ENCODE measurements at places on chromosomes 3 and 15.

DNA sequence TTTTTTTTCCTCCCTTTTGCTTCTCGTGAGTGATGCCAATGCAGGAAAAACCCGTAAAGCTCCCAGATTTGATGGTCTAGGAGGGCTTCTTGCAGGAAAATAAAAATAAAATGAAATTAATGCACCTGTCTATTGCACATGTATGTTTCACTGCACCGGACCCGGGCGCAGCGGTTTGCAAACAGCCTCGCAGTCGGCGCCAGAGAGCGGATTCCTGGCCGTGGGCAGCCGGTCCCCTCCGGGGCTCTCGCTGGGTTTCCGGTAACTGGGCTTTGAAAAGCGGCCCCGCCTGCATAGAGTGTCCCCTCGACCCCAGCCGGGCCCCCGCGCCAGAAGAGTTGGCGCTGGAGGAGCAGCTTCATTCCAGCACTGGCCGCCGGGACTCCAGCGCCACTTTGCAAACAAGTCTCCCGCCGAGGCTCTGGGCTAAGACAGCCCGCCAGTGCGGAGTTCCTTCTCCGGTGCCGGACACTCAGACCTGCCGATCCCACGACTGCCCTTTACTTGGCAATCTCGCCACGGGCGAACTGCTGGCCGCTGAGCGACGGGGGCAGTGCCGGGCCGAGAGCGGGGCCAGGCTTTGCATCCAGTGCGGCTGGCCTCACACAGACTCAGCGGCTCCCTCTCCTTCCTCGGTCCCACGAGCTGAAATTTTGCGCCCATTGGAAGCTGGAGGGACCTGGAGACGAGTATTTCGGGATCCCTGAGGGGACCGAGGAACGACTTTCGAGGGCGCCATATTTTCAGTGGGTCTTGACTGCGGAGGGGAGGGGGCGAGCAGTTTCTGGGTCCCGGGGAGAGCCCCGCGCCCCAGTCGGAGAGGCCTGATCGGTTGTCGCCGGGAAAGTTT is 225.9 kb upstream of the C2CD4B start:
- DNase-seq = peak; percentile 21

DNA sequence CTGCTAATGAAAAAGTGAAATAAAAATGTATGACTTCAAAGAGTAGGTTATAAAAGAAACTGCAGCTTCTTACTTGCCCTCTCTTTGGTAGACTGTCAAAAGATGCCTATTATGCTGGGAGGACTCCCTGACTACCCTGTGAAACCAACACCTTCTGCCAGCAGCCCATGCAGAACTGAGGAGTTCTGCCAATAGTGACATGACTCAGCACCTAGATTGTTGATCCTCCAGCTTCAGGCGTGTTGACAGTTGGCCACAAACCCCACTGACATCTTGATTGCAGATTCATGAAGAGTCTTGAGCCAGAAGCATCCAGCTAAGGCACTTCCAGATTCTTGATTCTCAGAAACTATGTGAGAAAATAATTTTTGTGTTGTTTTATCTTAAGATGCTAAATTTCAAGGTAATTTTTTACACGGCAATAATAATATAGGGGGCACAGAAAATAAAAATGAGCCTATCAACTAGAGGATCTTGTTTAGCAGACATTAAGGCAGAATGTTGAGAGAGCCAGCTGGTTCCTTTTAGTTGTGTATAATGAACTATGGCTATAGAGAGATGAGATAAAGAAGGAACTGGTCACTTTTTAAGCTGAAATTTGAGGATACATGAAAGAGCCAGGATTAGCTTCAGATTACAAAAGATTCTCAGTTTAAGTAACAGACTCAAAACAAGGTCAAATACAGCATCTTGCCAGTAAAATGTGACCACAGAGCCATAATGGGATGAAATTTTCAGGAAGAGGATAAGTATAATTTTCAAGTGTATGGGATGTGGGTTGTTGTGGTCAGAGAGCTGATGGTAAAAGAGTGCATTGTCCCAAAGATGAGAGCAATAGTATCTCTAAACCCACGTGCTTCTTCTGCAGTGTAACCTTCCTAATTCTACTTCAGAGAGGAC is 588.7 kb upstream of the CBLB start:
- DNase-seq = peak; percentile 7

GRCh38 chr15:93362821-93363220 is 273.8 kb upstream of the RGMA start:
- no peak for DNase-seq

DNA sequence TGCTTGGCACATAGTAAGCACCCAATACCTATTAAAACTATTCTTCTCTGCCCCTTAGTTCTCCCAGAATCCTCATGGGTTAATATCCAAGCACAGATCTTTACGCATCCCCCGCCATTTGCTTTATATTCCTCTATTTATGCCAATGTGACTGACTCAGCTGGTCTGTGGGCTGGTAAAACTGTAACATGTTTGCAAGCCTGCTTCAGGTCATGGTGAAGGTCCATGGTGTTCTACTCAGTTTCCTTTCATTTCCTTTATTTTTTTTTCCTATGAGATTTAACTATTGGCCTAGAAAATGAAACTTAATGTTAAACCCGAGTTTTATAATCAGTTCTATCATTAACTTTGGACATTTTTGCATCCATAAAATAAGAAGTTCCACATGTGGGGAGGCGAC is 47.0 kb downstream of the FRMD4B start:
- no peak for DNase-seq

- no peak for DNase-seq
These were observed 78.6 kb upstream of the TSEN2 start for GRCh38 chr3:12405432-12406272.

DNA sequence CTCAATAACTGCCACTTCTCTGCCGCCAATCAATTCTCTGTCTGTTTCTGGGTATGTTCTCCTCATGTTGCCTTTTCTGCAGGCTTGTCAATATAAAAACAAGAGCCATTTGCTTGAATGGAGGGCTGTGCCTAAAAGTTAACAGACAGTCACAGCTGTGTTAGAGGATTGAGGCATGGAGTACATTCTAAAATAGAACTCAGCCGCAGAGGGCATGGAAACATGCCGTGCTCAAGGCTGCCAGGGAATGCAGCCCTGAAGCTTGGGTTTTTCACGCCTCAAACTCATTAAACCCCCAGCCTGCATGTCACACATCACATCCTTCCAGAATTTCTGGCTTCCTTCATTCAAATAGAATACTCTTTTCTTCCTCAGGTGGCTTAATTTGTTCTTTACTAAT is 166.6 kb downstream of the TPRG1 start:
- DNase-seq = no peak

DNA sequence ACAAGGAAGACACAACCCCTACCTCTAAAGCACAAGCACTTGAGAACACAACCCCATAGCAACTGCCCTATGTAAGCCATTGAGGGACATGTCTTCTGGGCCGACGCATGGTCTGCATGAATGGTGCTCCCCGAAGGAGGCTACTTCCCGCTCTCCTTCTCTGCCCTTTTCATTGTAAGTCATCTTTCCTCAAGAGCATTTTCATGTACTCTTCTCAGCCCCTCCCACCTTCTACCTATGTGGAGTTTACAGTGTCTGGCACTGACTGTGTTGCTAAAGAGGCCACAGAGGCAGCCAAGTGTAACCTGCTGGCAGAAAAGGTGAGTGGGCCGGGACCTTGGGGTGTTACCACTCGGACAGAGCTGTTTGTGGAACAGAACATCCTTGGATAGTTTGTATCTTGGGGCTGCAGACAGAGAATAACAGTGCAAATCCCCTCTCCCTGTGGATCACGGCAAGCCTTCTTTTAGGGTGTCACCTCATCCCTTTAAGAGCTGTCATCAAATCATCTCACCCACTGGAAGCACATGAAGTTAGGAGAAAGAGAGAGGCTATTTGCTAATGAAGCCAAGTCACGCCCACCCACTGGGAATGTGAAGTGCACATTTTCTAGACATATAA is 5.6 kb downstream of the AHSG start:
- no peak for DNase-seq

GRCh38 chr3:67291287-67292252 is 293.5 kb downstream of the KBTBD8 start:
- DNase-seq = no peak

DNA sequence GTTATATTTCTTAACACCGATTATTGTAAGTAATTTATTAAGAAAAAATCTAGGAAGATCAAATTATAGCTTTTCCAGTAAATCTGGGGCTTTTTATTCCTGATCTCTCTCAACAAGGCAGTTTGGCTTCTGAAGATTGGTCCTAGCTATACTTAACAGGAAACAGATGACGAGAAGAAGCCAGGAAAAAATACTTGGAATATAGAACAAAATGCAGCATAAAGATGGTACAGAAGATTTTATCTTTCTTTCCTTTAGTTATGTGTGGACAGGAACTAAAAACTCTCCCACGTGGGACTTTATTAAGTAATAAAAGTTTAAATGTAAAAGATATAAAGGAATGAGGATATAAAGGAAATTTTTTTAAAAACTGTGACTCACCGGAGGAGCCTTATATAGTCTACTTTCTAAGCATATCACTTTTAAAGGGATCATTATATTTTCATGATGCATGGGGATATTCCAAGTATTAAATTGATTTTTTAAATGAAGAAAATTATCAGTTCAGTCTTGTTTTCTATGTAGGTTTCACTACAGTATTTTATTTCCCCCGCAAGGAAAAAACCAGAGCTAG is 8.2 kb downstream of the B3GNT5 start:
- DNase-seq = no peak

DNA sequence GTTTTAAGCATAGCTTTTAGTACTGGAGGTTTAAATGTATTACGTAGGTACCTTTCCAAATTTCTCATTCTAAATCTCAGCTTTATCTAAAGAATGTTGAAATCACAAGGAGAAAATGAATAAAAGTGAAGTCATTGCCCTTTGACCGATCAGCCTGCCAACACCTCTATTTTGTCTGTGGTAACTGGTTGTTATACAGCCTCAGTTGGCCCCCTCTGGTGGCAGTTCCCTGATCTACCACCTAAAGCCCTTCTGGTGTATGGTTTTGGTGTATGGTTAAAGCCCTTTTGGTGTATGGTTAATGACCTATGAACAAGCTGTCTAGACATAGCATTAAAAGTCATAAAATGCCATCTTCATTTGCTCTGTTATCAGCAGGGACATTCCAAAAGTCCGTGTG is 378.2 kb upstream of the AZI2 start:
- DNase-seq = no peak

- peak; percentile 28 for DNase-seq
These were observed 9.8 kb downstream of the SCG5 start for GRCh38 chr15:32651229-32651837.

GRCh38 chr3:195910499-195910845 is 2.1 kb upstream of the TNK2 start:
- DNase-seq = no peak

GRCh38 chr3:85171976-85172375 is 213.2 kb downstream of the CADM2 start:
- no peak for DNase-seq

Data from stimulated activated CD4-positive, alpha-beta T cell treated with anti-CD3 and anti-CD28 coated beads, Interleukin-12 subunit alpha, Interleukin-12 subunit beta, amount 100 ng/mL, for 48 hours (primary cell).